ENCODE measurements at places on chromosomes 2 and 18.

GRCh38 chr2:41927581-41928264 lies 120.1 kb upstream of the PKDCC start:
- no peak for DNase-seq

DNA sequence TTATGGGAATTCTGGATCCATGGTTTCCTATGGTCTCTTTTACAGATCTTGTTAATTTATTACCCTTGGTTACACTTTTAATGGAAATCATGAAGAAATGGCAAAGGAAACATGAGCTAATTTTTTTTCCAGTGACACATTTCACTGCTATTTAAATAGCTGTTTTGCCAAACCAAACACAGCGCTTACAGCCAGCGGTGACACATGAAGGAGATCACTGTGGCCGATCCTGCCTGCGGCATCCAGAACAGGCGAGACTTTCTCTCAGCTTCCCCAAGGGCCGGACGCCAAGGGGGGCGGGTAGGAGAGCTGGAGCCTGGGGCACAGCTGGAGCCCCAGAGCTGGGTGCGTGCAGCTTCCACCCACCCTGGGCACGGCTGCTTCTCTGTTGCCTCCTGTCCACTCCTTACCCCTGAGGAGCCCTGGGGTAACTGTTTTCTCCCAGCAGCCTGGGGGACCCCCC lies 81.4 kb upstream of the PKDCC start:
- DNase-seq: peak; percentile 97

DNA sequence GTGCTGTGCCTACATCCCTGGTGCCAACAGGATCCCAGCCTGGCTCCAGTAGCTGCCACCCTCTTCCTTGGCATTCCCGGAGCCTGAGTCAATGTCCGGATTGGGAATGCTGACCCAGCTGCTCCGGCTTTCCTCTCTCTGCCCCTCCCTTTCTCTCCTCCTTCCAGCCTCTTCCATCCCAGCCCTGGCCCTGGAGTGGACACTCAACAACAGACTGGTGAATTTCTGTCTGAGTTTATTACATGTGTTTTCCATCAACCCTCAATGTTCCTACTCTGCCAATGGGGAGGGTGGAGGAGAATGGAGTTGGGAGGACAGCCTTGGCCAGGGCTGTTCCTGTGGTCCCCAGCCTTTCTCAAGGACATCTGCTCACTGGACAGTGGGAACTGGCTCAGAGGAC lies 917 bp upstream of the PRKAG3 start:
- DNase-seq: no peak

DNA sequence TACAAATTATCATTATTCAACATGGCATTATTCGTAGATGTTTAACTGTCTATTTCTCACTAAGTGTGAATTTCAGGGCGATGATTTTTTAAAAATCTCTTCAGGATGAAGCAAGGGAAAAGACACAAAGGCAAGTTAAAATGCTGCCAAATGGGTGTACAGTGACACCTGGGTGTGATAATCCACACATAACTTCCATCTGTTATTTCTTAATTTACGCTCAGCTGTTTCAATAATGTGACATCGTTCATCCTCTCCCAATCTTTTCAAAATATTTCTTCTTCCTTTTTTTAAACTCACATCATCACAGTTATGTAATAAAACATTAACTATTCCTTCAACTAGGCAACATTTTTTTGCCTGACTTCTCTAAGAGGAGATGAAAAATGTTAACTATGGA lies 10.6 kb downstream of the PDE1A start:
- no peak for DNase-seq

GRCh38 chr2:25521665-25522387 lies 151.6 kb downstream of the DTNB start:
- peak; percentile 67 for DNase-seq
